ENCODE measurements at places on chromosomes 3 and 15. TPM values are rescaled to one million over a fixed set of nuclear protein-coding genes. Genes with fewer than 3 reads are reported as not detected.

- no peaks in the 10 kb centered on the region for H3K4me1 ChIP-seq
- no peaks in the 10 kb centered on the region for H3K27me3 ChIP-seq
- no peak overlapping the region for H3K4me3 ChIP-seq
Measured at GRCh38 chr15:77753281-77753873, 120.7 kb upstream of the LINGO1 start.

GRCh38 chr3:185444329-185444728, 54.5 kb downstream of the TMEM41A start:
- H3K4me3 ChIP-seq, result no peak overlapping the region
- no peaks in the 10 kb centered on the region for H3K4me1 ChIP-seq
- DNase-seq, result no peak
- no peaks in the 10 kb centered on the region for H3K36me3 ChIP-seq
- H3K27ac ChIP-seq, result no peak overlapping the region

- H3K27me3 ChIP-seq, result no peaks in the 10 kb centered on the region
- peaks cover 21% of the 10 kb centered on the region for H3K4me1 ChIP-seq
- DNase-seq, result no peak
- H3K27ac ChIP-seq, result peak overlapping the region; percentile 21
Measured at GRCh38 chr3:100682854-100683760, 26.2 kb upstream of the TFG start.

DNA sequence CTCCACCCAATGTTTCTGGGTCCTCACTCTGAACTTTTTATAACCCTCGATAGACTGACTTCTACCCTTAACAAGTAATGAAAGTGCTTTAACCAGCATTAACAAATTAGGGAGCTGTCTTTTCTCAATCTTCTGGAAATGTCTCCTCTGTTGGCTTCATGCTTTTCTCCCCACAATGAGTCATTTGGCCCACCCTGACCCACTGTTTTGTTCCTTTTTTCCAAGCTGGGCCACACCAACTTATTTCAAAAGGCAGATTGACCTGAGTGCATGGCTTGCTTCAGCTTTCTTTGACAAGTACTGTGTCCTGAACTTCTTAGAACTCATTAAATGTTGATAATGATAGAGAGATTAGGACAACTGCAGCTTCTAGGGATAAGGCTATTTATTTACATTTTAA, 199.6 kb upstream of the SEMA6D start:
- H3K4me1 ChIP-seq, result no peaks in the 10 kb centered on the region
- no peaks in the 10 kb centered on the region for H3K27me3 ChIP-seq
- DNase-seq, result no peak
- H3K36me3 ChIP-seq, result no peaks in the 10 kb centered on the region
- H3K4me3 ChIP-seq, result no peak overlapping the region

Gene CCDC9B
- 14.4 TPM for total RNA-seq

DNA sequence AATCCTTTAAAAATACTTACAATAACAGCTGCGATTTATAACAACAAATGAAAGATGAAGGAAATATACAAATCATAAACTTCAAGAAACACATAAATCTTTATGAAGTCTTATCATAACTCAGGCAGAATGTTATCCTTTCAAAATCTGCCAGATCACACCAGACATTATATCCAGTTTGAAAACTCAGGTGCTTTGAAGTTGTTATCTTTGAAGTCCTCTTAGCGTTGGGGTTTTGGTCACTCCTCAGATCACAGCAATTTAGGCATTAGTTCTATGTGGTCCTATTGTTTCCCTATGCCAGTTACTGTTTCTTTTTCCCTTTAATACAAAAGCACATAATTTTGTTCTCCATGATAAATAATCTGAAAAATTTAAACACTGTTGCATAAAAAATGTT, 934.6 kb downstream of the EPHA3 start:
- H3K27me3 ChIP-seq, result no peaks in the 10 kb centered on the region
- H3K36me3 ChIP-seq, result no peaks in the 10 kb centered on the region
- H3K27ac ChIP-seq, result no peak overlapping the region
- H3K4me3 ChIP-seq, result no peak overlapping the region
- no peak for DNase-seq
- H3K4me1 ChIP-seq, result no peaks in the 10 kb centered on the region

Gene SCN5A
- total RNA-seq, result 0.13 TPM

DNA sequence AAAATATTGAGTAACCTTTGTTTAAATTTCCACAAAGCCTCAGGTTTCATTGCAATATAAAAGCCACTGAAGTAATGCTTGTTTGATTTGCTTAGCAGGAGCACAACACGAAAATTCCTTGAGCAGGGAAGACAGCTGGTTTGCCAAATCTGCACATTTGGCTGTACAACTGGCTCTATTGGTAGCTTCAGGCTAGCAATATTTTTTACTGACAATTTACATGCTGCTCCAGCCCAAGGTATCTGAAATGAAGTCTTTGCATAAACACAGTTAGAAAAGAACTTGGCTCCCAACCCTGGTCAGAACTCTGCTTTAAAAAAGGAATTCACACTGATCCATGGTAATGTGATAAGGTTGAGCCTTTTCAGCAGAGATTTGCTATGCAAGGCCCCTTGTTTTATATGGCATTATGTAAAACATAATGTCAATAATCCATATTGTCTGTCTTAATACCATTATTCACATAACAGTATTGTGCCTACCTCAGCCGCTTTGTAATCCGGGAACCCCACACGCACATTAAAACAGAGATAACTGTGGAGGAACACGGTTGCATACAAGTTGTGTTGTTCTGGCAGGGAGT, 55.7 kb upstream of the CHL1 start:
- DNase-seq, result no peak
- H3K4me3 ChIP-seq, result no peak overlapping the region
- no peaks in the 10 kb centered on the region for H3K27me3 ChIP-seq
- H3K4me1 ChIP-seq, result no peaks in the 10 kb centered on the region
- no peak overlapping the region for H3K27ac ChIP-seq

DNA sequence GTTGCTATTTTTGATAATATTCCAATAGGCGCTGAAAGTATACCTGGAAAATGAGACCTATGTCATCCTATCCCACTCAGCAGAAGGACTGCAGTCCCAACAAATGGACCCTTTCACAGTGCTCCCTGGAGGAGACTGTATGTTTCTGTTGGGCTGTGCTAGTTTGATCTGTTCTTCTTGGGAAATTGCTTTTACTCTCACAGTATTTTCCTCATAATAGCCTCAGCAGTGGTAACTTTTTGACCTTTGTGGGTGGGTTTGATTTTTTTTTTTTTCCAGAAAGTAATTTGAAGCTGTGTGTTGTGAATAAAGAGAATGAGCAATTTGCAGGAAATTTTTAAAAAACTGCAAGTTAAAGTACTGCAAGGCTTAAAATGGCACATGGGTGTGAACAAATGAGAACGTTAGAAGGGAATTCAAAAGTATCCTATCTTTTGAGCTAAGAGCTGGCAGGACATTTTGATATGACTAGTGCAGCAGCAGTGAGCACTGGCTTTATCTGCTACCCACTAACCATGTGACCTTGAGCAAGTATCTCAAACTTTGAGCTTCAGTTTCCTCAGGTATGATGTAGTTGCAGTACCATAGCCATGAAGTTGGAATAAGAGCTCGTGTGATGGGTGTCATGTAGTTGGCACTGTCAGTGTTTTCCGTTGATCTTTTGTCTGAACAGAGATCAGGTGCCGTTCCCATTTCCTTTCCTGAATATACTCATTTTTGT, 118.4 kb downstream of the ATG7 start:
- no peak overlapping the region for H3K27ac ChIP-seq
- peaks cover 40% of the 10 kb centered on the region for H3K4me1 ChIP-seq
- DNase-seq, result no peak
- no peaks in the 10 kb centered on the region for H3K27me3 ChIP-seq
- H3K36me3 ChIP-seq, result no peaks in the 10 kb centered on the region
- H3K4me3 ChIP-seq, result peak overlapping the region; percentile 21

DNA sequence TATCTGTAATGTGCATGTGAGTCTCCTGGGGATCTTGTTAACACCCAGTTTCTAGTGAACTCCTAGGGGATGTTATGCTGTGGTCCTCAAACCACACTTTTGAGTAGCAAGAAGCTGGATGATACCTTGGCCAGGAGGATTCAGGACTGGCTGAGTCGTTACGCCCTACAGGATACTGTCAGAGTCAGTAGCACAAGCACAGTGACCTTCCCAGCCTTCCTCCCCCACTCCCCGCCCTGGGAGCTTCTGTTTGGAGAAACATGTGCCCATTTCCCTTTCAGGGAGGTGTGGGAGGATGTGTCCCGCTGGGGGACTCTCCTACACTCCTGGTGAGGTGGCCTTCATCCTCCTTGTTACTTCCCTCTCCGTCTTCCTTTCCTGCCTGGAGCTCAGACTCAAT, 76.4 kb upstream of the TRPM1 start:
- H3K27ac ChIP-seq, result no peak overlapping the region
- no peaks in the 10 kb centered on the region for H3K27me3 ChIP-seq
- DNase-seq, result no peak

- no peaks in the 10 kb centered on the region for H3K36me3 ChIP-seq
- DNase-seq, result no peak
- H3K27ac ChIP-seq, result no peak overlapping the region
- H3K4me1 ChIP-seq, result no peaks in the 10 kb centered on the region
Measured at GRCh38 chr3:48280881-48281280, 40.0 kb downstream of the ZNF589 start.

GRCh38 chr15:82540055-82540983, at the start of gene RPS17:
Gene RPS17, minus strand, starts transcription at chr15:82540457. Its CDS starts 29 bp downstream, at chr15:82540428.
- H3K36me3 ChIP-seq, result no peaks in the 10 kb centered on the region
- no peaks in the 10 kb centered on the region for H3K27me3 ChIP-seq
- H3K4me1 ChIP-seq, result peaks cover 24% of the 10 kb centered on the region
- H3K4me3 ChIP-seq, result peak within 1 kb of the TSS; percentile 75
- peak; percentile 95 for DNase-seq
- peak within 1 kb of the TSS; percentile 89 for H3K27ac ChIP-seq

DNA sequence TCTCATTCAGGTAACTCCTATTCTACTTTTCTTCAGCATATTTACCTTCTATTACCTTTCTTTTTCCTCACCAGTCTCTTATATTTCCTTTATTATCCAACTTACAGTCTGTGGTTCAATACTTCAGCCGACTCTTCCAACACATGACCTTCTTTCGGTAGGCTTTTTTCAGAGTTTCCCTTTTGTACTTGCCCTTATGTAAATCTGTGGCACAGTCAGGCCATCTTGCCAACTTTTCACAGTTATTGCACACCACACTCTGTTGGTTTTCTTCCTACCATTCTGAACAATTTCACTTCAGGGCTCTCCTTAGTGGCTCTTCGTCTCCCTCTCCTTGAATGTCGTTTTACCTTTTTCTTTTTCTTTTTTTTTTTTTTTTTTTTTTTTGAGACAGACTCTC, 427.8 kb downstream of the LPP start:
- no peak overlapping the region for H3K4me3 ChIP-seq
- no peak for DNase-seq
- no peaks in the 10 kb centered on the region for H3K4me1 ChIP-seq
